ENCODE measurements at places on chromosomes 3 and 15. TPM values are rescaled to one million over a fixed set of nuclear protein-coding genes. Genes with fewer than 3 reads are reported as not detected.

THAP10 gene
- 1.2 TPM for total RNA-seq

GPR62 gene
- 0.87 TPM for total RNA-seq

PEX11A gene
- total RNA-seq, result 7.2 TPM

HDGFL3 gene
- 52.2 TPM for total RNA-seq

LMAN1L gene
- not detected for total RNA-seq

CCDC54 gene
- not detected for total RNA-seq

RTP3 gene
- total RNA-seq, result not detected

CRYGS gene
- 3.0 TPM for total RNA-seq

SLC27A2 gene
- total RNA-seq, result 0.21 TPM

TICRR gene
- not detected for total RNA-seq

PLA2G4D gene
- total RNA-seq, result not detected

NDUFB4 gene
- total RNA-seq, result 44.4 TPM

DNA sequence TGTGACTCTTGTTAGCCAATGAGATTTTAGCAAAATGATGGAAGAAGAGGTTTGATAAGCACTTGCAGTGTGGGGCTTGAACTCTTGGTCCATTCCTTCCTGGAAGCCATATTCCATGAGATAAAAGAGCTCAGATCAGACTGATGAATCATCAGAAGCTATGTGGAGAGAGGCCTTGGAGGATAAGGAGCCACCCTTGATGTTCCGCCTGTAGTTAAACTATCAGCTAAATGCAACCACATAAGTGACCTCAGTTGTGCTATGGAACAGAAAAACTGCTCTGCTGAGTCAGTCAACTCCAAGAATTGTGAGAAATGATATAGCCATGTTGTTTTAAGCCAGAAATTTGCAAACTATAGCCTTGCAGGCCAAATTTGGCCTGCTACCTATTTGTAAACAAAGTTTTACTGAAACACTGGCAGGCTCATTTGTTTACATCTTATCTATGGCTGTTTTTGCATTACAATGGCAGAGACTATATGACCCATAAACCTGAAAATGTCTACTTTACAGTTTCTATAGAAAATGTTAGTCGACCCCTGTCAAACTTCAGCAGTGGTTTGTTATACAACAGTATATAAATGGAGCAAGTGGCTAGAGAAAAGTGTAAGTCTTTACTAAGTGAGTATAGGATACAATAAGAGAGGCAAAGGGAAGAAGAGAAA is 27.6 kb upstream of the GAP43 start:
- no peak for DNase-seq

GRCh38 chr3:130323503-130323902 is 22.0 kb upstream of the COL6A5 start:
- no peak for DNase-seq

GRCh38 chr3:16600780-16601536 is 4.3 kb downstream of the DAZL start:
- DNase-seq, result peak; percentile 75

DNA sequence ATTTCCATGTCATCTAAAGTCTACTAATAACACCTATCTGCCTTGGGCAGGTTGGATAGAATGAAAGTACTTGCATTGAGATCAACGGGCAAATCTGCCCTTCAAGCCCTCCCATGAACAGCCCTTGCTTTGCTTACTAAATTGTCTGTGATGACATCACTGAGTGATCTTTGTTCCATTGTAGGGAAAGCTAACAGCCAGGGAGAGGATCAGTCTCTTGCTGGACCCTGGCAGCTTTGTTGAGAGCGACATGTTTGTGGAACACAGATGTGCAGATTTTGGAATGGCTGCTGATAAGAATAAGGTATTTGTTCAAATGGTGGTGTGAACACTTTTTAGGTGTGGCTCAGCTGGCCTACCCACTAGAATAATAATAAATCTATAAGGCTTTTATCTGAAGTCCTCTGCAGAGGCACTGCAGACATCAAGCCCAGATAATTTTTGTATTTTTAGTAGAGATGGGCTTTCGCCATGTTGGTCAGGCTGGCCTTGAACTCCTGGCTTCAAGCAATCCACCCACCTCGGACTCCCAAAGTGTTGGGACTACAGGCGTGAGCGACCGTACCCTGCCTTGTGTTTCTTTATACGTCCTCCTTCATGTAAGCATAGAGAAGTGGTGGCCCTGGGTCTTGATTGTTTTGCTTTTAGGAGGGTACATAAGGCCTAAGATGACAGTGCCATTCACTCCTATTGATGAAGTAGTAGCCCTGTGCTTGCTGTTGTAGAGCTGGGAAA is 5.7 kb downstream of the PCCB start:
- no peak for DNase-seq

DNA sequence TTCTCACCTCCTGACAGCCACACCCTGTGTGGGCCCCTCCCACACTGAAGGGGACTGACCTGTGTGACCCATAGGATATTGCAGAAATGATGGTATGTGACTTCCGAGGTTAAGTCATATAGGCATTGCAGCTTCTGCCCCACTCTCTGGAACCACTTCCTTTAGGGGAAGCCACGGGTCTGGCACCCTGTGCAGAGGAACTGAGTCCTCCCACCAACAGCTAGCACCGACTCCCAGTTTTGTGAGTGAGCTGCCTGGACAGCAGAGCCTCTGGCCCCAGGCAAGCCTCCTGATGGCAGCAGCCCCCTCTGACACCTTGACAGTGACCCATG is 24.6 kb upstream of the SLC6A6 start:
- DNase-seq, result no peak

- DNase-seq, result no peak
Measured at GRCh38 chr3:61983479-61983878, 389.9 kb downstream of the FEZF2 start.

GRCh38 chr15:69606921-69607500 is 154.4 kb downstream of the RPLP1 start:
- no peak for DNase-seq

DNA sequence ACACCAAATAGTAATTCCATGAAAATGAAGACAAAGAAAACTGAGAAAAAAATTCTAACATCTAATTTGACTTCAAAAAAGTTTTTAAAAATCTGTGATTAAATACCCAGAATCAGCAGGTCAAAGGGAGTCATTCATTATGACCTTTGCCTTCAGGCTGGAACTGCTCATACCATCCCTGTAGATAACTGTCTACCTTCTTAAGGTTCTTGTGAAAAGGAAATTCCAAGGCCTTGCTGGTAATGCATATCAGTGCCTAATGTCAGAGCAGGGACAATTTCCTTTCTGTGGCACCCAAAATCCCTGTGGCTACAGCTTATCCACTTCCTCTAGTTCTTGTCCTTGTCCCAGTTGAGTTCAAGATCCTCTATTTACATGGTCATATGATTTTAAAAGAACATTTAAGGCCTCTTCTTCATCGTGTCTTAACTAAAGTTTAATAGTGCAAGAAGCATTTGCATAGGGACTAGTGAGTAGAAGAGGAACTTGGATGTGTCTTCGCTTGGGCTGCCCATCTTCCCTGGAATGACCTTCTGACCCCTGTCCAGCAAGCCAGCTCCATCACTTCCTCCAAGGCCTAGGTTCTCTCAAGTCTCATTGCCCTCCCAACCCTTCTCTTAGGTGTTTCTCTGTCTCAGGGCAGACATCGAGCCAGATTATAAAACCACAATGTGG is 8.7 kb upstream of the PLCL2 start:
- DNase-seq, result no peak

DNA sequence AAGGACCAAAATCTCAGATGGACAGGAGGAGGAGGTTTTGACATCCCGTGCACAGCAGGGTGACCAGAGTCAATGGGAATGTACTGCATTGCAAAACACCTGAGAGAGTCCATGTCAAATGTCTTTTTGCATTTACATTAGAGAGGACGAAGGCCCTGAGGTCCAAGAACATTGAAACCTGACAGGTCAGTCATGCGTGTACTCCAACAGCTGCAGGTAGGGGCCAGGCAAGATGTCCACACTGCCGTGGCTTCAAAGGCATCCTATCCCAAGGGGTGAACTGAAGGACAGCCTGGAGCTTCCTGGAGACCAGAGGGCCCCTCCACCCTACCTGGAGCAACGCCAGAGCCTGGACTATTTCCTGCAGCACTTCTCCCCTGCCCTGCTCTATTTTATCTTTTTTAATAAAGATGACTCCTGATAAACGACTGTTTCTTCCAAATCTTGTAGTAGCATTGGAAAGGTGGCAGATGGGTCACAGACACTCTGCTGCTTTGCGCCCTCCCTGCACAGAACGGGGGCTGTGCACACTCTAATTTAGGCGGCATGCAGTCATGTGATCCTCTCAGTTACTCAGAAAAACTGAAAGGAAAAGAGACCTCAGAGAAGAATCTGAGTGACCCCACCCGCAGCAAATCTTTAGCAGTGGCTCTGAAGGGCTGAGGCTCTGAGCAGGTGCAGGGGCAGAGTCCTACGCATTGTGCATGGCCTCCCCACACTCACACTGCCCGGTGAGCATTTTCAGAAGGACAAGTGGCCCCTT is 68.2 kb downstream of the HMCES start:
- DNase-seq, result no peak

DNA sequence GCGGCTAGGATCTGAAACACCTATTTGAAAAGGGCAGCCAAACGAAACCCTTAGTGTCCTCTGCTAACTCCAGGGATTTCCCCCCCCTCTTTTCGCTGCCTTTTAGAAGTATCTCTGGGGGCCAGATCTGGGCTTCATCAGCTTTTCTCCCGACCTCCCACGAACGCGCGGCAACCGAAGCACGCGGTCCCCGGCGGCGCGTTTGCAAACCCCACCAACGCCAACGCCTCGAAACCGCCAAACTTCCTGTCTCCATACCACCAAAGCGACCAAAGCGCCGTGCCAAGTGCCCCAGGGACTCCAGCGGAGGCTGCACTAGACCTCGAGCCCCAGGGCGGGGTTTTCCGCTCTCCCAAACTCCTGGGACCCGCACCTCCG is 155.8 kb upstream of the FRMD4B start:
- DNase-seq, result no peak

- peak; percentile 87 for DNase-seq
Measured at GRCh38 chr15:35624881-35625280, 78.9 kb upstream of the DPH6 start.

DNA sequence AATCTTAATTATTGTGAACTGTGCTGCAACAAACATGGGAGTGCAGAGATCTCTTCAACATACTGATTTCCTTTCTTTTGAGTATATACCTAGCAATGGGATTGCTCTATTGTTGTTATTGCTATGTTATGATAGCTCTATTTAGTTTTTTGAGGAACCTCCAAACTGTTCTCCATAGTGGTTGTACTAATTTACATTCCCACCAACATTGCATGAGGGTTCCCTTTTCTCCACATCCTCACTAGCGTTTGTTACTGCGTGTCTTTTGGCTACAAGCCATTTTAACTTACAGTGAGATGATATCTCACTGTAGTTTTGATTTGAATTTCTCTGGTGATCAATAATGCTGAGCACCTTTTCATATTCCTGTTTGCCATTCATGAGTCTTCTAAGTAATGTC is 45.5 kb upstream of the TNFSF10 start:
- no peak for DNase-seq

GRCh38 chr15:40847223-40847961 is 3.5 kb downstream of the SPINT1 start:
- no peak for DNase-seq

DNA sequence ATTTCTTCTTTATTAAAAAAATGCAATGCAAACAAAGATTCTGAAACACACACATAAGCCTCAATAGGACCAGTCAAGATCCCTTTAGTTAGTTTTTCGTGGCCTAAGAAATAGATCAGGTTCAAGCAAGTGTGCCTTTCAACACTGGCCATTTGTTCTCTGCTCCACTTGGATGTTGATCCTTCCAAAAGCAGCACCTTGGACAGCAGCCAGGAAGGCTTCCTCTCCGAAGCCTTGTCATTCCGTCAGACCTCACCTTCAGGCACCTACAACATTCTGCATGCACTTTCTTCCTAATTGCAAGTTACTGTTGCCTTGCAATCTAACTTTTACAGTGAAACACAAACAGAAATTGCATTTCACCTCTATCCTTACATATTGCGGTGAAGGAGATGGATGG is 155.9 kb upstream of the FEZF2 start:
- DNase-seq, result no peak

DNA sequence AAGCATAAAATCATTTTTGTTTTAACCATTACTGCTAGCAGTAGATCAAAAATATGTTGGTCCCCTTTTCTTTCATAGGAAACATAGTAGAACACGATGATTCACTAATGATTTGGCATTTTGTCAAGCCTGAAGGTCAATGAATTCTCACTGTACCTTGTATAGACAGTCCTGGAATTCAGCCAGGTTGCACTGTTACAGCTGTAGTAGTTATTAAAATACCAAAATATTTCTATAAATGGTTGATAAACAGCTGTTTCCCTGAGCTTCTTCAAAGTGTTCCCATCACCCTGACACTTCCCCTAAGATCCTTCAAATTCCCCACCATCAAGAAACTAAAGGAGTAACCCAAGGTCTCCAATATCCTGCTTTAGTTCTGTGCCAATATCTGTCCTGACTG is 200.9 kb downstream of the ATP8B4 start:
- no peak for DNase-seq

GRCh38 chr3:56055546-56055945 is 412.7 kb downstream of the ERC2 start:
- no peak for DNase-seq

GRCh38 chr3:124574012-124574411 is 156.2 kb upstream of the UMPS start:
- no peak for DNase-seq

- peak; percentile 40 for DNase-seq
Measured at GRCh38 chr15:97234851-97235610, 725.5 kb upstream of the ARRDC4 start.

GRCh38 chr3:122760453-122761271 is 33.0 kb downstream of the HSPBAP1 start:
- DNase-seq, result no peak

GRCh38 chr15:63800739-63801138 is 33.0 kb downstream of the HERC1 start:
- no peak for DNase-seq

GRCh38 chr3:46141813-46142212 is 66.3 kb downstream of the CCR1 start:
- no peak for DNase-seq

DNA sequence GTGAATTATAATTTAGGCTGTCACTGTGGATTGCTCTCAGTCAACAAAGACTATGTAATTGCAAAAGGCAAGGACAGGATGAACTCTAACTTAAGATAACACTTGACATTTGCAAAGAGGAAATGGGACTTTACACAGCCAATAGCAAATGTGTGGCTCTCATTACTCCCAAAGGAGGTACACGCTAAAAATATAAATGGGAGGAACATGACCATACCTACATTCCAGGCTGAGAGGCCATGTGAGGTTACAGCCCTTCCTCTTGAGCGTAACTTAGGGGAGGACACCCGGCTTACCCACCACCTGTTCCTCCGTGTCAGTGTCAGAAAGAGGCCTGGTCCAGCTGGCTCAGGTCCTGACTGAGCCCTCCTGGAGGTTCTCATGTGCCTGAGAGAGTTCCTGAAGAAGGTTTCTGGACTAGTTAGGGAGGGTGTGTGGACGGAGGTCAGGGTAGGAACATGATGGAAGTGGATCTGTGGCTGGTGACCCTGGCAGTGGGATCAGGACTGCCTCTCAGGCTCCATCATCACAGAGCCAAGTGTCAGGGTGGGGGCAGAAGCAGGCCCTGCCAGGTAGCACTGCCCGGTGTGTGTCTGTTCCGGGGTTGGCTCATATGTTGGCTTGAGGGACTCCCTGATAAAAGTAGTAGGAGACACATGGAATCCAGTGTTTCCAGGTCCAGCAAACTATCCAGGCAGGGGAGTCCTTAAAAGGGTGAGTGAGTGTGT is 7.9 kb downstream of the POPDC2 start:
- DNase-seq, result no peak

- no peak for DNase-seq
Measured at GRCh38 chr3:127446756-127447155, 143.8 kb downstream of the TPRA1 start.
